Kidney tubule cell (primary cell): ENCODE measurements at places on chromosomes 16 and 17.

GRCh38 chr17:252456-252855 is 71.0 kb upstream of the DOC2B start:
- no peak for DNase-seq

DNA sequence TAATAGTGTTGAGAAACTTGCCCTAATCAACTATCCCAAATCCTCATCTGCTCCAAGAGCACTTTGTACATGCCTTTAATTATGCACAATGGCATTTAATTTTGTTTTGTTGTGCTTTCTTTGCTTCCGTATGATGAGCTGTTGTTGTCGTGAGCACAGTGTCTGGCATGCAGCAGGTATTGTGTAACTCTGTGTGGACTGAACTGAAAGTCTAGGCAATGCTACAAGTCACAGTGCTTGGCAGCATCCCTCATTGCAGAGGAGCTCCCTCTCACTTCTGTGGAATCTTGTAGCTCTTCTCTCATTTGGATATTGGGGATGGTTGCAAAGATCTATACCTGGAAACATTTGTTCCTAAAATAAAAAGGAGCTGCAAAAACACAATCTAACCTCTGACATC is 502.2 kb upstream of the CA10 start:
- peak; percentile 19 for DNase-seq

GRCh38 chr16:27378871-27379481 is 23.0 kb upstream of the IL21R start:
- DNase-seq, result peak; percentile 39

DNA sequence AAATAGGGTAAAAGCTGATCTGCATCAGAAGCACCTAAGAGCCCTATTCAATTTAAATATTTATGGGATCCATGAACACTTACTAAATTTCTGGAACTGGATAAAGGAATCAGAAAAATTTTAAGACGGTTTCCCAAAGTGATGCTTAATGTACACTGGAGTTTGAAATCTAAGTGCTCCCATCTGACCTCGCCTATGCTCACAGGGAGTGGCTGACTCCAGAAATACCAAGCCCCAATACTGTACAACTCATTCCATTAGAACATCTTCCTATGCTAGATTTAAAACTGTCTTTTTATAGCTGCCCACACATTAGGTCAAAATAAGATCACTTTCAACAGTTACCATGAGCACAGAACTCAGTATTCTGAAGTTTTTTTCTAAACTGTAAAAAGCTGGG is 1214.6 kb downstream of the CDH11 start:
- DNase-seq, result no peak

DNA sequence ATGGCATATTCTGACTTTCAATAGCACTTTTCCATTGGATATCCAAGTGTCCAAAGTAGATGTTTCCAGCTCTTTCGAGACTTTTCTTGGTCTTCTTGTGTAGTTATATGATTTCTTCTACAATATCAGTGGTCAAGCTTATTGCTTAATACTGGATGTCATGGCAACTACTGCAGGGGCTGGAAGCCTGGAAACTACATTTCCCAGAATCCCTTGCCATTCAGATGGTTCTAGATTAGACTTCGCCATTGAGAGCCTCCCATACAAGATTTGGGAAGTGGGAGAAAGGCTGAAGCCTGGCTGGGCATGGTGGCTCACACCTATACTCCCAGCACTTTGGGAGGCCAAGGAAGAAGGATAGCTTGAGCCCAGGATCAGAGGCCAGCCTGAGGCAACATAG is 153.6 kb downstream of the C16orf95 start:
- DNase-seq, result no peak
